Neuronal stem cell (in vitro differentiated cells): ENCODE measurements at places on chromosomes 11 and 22.

DNA sequence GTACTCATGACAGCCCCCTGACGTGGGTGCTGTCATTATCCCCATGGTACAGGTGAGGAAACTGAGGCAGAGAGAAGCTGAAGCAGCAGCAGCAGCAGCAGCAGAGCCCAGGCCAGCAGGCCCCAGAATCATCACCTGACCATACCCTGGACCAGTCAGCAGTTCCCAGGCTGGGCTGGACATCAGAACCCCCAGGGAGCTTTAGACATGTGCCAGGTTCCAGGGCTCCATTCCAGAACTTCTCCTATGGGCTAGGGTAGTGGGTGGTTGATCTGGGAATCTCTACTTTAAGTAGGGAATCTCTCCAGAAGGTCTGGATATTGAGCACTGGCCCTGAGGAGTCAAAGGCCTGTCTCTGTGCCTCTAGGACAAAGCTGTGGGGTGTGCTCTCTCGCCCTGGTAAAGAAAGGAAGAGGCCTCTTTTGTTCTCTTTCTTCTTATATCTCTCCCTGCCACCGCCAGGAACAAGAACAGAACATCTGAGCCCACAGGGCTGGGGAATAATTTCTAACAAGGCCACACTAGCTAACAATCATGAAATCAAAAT, 26.6 kb downstream of the MAFF start:
- no peak for DNase-seq

DNA sequence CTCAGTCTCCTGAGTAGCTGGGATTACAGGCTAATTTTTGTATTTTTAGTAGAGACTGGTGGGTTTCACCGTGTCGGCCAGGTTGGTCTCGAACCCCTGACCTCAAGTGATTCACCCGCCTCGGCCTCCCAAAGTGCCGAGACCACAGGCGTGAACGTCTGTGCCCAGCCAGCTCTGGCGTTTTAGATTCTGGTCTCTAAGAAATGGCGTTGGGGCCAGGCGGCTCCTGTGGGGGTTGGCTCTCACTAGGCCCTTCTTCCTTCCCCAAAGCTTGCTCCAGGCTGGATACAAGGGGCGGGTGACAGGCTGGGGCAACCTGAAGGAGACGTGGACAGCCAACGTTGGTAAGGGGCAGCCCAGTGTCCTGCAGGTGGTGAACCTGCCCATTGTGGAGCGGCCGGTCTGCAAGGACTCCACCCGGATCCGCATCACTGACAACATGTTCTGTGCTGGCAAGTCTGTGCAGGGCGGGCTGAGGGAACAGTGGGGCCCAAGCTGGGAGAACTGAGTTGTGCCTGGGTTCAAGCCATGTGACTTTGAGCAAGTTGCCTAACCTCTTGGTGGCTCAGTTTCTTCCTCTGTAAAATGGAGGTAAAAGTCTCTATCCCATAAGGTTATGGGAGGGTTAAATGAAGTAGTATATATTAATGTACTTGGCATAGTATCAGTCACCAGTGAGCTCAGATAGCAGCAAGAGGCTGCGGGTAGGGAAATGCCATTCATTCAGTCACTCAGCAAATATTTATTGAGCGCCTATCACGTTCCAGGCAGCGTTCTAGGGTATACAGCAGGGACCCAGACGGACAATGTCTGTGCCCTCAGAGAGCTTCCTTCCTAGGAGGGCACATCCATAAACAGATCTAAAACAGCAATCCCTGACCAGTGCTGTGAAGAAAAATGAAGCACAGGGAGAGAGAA, 10.4 kb downstream of the F2 start:
- no peak for DNase-seq

DNA sequence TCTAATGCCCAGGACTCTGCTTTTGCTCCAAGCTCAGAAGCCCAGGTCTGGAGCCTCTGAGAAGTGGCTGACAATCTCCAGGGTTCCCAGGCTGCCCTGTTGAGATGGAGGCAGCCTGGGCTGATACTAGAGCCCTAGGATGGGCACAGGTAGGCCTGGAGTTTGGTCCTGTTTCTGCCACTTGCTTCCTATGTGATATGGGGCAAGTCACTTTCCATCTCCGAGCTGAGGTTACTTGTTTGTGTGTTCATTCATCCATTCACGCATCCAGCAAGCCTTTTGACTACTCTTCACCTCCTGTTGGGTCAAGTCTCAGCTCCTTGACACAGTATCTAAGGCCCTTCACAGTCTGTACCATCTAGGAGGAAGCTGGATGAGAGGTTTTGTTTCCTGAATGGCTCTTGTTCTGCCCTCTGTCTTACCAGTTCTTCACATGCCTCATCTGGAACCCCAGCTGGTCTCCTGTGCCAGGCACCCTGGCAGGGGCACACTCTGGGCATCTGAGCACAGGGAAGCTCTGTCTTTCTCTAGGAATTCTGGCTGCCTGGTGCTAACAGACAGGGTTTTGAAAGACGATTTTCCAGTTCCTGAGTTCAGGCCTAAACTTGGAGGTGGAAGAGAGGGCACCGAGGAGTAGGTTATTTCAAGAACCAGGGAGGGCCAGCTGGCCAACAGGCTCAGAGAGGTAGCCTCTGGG, 53.2 kb upstream of the AMPD3 start:
- no peak for DNase-seq

GRCh38 chr11:60951904-60952741, at the start of gene SLC15A3:
Gene SLC15A3, minus strand, starts transcription at chr11:60952176. Its CDS starts 625 bp downstream, at chr11:60951551.
- no peak for DNase-seq

GRCh38 chr22:23532731-23533130, 47.4 kb downstream of the IGLL1 start:
- no peak for DNase-seq

DNA sequence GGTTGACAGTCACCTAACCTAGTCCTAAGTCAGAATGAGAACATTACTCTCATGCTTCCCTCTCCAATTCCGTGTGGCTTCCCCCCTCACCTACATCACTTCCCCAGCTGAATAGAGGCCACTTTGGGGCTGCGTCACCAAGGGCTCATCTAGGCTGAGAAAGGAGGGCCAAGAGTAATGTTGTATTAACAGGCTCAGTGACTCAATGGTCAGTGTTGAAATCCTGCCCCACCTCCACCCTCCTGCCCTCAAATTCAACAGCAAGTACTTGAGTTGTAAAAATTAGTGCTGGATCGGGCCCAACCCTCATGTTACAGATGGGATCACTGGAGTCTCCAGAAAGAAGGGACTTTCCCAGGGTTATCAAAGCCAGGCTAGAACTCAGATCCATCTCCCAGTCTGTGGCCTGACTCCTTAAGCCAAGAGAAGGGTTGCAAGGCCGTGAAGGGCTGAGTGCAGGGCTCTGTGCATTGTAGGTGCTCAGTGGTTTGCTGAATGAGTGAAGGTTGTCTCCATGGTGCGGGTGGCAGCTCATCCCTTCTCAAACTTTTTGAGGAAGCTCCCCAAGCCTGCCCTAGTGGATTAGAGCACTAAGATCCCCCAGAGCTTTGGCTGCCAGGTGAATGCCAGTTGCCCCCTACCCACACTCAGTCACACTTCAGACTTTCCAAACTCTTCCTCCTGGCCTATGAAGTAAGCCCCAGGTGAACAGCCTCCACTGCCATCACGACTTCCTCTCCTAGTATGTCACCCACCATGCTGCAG, 3.2 kb downstream of the DGAT2 start:
- DNase-seq, result no peak

DNA sequence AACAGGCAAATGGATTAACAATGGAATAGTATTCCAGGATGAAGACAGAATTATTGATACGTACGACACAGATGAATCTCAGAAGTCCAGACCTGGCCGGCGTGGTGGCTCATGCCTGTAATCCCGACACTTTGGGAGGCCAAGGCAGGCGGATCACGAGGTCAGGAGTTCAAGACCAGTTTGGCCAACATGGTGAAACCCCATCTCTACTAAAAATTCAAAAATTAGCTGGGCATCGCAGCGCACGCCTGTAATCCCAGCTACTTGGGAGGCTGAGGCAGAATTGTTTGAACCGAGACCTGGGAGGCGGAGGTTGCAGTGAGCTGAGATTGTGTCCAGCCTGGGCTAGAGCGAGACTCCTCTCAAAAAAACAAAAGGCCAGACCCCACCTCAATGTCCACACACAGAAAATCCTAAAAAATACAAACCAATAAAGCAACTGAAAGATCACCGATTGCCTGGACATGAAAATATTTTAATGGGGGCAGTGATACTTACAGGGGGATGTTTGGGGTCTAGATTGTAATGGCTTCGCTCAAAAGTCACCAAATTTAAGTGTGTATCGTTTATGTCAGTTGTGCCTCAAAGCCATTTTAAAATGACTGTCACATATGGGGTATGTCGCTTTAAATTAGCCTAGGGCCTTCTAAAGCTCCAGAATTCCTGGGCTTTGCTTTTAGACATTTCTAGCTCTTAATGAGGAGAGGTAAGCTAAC, 3.8 kb downstream of the RPS25 start:
- DNase-seq, result no peak

GRCh38 chr11:67438158-67438902, 848 bp upstream of the PTPRCAP start:
- no peak for DNase-seq

DNA sequence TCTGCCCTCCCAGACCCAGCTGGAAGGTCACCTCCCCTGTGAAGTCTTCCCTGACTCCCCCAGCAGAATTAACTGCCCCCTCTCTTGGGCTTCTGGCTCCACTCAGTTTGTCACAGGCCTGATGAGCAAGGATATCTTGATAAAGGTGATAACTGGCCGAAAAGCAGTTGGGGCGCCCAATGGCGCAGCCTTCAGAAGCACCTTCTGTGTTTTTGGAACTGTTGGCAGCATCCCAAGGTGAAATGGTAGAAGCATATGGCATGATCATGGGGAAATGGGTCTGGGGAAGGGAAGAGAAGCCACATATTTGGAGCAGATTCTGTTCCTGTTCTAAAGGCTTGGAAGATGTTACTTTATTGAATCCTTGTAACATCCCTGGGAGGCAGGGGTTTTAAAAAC, 2.8 kb upstream of the TAB1 start:
- DNase-seq, result no peak

DNA sequence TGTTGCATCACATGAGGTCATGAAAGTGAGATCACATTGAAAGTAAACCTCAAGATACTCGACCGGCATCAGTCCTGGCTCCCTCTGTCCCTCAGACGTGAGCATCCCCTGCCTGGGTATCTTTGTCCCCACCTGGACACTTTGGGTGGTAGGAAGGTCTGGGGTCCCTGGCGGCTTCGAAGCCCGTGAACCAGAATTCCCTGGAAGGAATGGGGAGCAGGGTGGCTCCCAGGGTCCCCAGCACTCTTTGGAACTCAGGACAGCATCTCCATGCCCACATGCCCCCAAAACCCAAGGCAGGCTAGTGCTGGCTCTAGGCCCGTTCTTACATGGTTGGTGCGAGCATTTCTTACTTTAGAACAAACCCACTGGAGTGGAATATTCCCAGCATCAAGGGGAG, 7.5 kb downstream of the DERL3 start:
- DNase-seq, result no peak

DNA sequence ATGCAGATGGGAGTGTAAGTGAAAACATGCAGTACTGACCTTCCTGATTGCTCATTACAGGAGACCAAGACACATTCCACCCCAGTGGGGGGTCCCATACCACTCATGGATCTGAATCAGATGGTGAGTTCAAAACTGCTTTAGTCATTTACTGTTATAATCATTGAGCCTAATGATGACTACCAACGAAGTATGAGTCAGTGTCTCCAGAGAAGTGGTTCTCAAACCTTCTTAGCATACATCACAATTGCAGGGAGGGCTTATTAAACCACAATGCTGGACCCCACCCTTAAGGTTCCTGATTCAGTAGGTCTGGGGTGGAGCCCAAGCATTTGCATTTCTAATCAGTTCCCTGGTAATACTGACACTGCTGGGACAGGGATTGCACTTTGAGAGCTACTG, 75.8 kb downstream of the CD44 start:
- DNase-seq, result no peak

DNA sequence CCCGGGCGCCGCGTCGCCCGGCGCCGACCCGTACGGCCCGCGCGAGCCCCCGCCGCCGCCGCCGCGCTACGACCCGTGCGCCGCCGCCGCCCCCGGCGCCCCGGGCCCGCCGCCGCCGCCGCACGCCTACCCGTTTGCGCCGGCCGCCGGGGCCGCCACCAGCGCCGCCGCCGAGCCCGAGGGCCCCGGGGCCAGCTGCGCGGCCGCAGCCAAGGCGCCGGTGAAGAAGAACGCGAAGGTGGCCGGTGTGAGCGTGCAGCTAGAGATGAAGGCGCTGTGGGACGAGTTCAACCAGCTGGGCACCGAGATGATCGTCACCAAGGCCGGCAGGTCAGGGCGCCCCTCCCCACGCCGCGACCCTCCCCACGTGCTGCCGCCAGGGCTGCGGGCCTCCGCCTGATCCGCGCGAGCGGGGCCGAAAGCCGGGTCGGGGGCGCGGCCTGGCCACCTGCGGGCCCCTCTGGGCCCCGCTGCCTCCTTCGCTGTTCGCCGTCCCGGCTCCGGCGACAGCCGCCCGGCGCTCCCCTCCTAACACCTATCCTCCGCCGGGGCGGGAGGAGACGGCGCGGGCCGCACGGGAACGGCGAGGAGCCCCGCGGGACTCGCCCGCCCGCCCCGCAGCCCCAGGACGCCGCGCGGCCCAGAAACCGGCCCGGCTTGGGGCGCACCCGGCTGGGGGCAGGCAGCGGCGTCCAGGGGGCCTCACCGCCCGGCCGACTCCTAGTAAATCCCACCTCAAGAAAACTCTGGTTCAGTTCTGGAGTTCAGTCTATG, 560 bp downstream of the TBX1 start:
- DNase-seq, result no peak

- DNase-seq, result no peak
Measured at GRCh38 chr11:64324692-64325469, 7.0 kb downstream of the PRDX5 start.

GRCh38 chr11:34313099-34313517, 44.7 kb downstream of the ABTB2 start:
- DNase-seq, result no peak
